CD4-positive, alpha-beta T cell treated with Interleukin-6 for 4 hours (primary cell): ENCODE measurements at places on chromosomes 1 and 21.
A peak's percentile ranks its signal among the peaks of the same experiment; 100 is the strongest.

GRCh38 chr21:34498623-34499022 is 13.4 kb downstream of the KCNE1 start:
- no peak for DNase-seq

GRCh38 chr1:210438928-210439841 is 110.5 kb downstream of the HHAT start:
- no peak for DNase-seq

DNA sequence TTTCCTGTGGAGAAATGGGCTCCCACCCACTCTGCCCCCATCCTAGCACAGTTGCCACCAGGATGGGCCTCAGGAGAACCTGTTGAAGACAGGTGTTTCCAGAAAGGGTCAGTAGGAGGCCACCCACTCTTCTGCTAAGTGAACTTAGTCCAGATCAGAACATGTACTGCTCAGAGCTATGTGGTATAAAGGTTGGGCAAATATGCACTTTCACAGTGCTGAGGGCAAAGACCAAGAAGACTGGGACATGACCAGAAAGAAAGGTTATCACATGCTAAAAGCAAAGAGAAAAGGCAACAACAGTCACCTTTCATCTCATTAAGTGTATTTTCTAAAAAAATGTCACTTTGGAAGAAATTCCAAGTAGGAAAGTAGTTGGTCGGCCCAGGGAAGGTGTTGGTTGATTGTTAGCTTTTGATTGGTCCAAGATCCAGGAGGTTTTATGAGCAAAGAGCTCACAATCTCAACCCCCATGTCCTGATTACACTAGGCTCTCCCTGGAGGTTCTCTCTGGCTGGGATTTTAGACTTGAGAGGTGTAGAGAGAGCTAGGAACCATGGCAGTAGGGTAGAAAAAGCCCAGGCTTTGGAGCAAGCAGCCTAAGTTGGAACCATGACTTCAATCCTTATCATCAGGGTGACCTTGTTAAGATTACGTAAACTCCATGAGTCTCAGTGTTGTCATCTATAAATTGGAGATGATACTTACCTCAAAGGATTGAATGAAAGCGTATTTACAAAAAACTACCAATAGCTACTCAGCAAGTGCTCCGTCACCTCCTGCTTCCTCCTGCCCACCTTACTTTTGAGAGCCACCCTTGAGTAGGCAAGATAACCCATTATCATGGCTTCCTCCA is 102.6 kb downstream of the GLUL start:
- DNase-seq: no peak

DNA sequence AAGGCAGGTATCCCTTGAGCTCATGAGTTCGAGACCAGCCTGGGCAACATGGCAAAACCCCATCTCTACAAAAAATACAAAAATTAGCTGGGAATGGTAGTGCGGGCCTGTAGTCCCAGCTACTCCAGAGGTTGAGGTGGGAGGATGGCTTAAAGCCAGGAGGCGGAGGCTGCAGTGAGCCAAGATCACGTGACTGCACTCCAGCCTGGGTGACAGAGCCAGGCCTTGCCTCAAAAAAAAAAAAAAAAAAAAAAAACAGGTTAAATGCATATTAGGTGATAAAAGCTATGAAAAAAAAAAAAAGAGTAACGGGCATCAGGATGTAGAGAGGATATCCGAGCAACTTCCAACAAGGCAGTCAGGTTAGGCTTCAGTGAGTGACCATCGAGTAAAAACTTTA is 2.8 kb upstream of the SRRM1 start:
- no peak for DNase-seq

- no peak for DNase-seq
Measured at GRCh38 chr1:212214325-212214724, 70.9 kb upstream of the PPP2R5A start.

- peak; percentile 41 for DNase-seq
Measured at GRCh38 chr1:202968895-202969295, 1.8 kb upstream of the CYB5R1 start.

GRCh38 chr1:210367566-210367965 is 38.9 kb downstream of the HHAT start:
- DNase-seq: no peak

DNA sequence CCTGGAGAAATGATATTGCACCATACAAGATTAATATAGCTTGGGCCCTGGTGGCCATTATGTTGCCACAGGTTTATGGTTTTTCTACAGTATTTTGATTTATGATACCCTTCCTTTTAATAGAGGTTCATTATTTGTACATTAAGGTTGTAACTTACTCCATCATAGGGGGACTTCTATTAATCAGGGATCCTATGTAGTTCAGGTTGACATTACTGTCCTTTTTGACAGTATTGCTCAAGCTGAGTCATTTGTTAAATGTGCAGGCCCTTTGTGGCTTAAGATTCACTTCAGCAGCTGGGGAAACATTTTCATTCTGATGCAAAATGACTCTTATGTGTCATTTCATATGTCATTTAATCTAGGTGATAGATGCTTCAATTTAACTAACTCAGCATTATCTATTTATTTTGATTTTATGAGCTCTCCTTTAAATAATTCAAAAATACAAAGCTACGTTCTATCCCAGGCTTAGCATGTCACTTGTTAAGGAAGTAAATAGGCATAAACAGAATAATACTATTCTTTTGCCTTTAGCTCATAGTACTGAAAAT is 686.9 kb upstream of the NCAM2 start:
- DNase-seq: no peak

GRCh38 chr1:204065174-204065985 is 7.5 kb upstream of the SOX13 start:
- no peak for DNase-seq

GRCh38 chr1:62689524-62689923 is 1.3 kb upstream of the DOCK7 start:
- no peak for DNase-seq

DNA sequence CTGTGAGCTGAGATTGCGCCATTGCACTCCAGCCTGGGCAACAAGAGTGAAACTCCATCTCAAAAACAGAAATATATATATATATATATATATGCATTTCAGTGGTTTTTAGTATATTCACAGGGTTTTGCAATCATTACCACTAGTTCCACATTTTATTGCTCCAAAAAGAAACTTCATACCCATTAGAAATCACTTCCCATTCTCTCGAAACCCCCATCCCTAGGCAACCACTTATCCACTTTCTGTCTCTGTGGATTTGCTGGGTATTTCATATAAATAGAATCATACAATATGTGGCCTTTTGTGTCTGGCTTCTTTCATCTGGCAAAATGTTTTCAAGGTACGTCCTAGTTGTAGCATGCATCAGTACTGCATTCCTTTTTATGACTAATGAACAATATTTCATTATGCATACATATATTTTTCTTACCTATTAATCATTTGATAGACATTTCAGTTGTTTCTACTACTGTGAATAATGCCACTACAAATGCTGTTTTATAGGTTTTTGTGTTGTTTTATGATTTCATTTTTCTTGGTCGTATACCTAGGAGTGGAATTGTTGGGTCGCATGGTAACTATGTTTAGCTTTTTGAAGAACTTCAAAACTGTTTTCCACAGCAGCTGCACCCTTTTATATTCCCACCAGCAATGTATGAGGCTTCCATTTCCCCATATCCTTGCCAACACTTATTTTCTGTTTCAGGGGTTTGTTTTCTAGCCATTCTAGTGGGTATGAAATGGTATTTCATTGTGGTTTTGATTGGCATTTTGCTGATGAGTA is 95.9 kb downstream of the PHTF1 start:
- DNase-seq: no peak

DNA sequence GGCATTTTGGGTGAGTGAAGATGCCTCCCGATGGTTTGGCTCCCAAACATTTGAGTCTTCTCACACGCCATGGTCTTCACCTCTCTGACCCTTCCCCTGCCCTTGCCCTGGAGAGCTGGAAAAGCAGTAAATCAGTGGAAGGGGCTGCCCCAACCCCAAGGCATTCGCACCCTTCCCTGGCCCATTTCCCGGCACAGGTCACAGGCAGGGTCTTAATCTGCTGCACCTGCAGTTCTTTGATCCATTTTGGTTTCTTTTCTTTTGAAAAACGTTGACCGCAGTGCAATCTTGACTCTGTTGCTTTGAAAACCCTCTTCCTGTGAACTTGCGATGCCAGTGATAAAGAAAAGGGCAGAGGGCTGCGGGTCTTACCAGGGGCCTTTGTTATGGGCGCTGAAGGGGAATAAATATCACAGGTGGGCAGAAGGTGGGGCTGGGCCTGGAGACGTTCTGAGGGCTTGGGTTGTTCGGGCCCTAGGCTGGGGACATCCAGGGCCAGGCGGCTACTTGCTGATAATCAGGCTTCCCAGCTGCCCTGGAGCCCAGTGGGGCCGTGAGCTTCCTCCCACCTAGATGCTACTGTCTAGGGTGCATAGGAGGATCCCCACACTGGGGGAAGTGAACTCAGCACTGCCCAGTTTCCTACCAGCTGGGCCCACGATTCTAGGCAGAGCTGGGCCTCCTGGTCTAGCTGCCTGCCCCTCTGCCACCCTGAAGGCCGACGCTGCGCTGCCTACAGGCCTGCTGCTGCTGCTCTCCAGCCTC is 38.6 kb upstream of the EPS8L3 start:
- DNase-seq: peak; percentile 64

DNA sequence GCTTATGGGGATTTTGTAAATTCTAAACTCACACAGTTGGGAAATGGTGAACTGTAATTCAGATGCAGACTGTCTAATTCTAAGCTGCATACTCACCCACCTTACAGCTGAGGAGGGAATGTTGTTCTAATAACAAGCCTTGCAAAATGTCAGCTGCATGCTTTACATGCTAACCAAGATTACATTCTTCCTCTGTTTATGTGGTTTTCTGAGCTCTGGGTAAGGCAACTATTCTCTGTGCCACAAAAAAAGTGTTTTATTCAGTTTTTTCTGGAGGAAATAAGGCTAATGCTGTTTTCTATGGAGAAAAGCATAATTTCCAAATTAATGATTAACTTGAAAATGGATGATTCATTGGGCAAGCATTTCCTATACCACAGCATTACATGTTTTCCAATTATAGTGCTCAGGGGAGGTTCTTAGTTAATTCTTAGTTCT is 64.9 kb downstream of the RGS13 start:
- no peak for DNase-seq

DNA sequence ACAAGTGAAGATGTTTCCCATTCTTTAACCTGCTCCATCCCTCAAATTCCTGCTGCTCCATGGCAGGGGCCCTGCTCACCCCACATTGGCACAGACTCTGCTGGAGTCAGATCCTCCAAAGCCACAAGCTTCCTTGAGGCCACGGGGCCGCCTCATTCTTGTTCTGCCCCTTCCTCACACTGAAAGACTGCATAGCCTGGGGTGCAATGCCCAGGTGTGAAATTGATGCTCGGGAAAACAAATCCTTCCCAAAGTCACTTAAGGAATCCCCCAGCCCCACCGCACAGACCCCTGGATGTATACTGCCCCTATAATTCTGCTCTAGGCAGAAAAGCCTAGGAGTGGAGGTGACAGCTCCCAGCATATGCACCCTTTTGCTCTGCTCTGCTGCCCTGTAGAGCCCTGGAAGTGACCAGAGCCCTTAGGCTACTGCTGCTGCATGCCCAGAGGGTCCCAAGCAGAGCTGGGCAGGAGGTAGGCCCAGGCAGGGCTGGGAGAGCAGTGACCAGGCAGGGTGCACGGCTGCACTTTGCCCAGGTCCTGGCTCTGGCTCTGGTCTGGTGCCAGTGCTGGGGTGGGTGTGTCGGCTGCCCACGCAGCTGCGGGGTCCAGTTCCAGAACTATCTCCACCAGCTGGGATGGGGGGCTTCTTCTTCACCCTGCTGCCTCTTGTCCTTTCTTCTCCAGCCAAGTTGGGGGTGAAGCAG is 1.6 kb downstream of the HES2 start:
- no peak for DNase-seq

- peak; percentile 33 for DNase-seq
Measured at GRCh38 chr1:119275145-119276134, 93.1 kb upstream of the HAO2 start.

DNA sequence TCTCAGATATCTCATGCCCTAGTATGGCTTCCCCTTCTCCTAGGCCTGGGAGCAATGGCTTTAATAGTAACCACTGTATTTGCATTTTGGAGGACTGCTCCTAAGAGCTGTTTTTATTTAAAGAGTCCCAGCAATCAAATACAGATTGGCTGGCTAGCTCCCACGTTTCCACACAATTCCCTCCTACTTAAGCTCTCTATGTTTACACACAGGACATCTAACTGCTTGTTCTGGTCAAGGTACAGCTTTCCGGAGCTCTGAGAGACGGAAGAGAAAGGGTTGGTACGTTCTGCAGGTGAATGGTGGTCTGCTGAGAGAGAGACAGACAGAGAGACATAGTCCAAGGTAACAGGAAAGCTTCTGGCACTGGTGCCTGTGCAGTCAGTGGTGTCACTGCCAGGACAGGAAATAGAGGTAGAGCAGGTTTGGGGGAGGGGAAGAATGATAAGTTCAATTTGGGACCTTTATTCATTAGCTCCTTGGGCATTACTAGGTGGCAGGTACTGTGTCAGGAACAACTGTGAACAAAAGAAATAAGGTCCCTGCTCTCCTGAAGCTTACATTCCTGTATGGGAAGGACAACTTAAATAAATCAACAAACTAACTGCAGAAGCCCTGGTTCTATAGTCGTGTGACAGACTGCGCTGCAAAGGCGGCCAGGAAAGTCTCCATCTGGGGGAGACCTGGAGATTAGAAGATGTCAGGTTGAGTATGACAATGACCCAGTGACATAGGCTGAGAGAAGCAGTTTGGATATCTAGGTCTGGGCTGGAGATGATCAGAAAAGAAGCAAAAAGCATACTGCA is 1.2 kb upstream of the SLC25A33 start:
- no peak for DNase-seq

DNA sequence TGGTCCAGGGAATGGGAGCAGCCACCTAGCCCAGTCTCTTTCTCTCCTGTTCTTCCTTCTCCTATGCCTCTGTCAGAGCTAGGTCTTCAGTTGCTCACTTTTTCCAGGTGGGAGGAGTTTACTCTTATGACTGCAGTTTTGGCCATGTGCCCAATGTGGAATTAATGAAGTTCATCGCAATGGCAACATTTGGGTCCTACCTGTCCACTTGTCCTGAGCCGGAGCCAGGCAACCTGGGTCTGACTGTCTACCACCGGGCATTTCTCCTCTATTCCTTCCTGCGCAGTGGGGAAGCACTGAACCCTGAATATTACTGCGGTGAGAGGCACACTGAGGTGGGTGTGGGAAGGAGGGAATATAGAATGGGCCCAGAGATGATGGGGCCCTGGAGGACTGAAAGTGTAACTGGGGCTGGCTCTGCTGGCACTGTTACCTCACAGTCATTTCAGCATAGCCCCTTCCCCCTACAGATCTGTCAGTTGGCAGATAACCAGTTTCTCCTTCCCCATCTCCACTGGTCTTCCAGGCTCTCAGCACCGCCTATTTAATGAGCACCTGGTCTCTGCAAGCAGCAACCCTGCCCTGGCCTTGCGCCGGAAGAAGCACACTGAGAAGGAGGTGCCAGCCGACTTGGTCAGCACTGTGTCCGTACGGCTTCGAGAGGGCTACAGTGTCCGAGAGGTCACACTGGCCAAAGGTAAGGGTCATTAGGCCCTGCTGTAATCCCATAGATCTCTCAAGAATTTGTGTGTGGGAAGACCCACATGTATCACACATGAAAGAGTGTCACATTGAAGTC is 30.1 kb downstream of the SZT2 start:
- no peak for DNase-seq
